ENCODE measurements at places on chromosomes 16 and 17. TPM values are rescaled to one million over a fixed set of nuclear protein-coding genes. Genes with fewer than 3 reads are reported as not detected.

DNA sequence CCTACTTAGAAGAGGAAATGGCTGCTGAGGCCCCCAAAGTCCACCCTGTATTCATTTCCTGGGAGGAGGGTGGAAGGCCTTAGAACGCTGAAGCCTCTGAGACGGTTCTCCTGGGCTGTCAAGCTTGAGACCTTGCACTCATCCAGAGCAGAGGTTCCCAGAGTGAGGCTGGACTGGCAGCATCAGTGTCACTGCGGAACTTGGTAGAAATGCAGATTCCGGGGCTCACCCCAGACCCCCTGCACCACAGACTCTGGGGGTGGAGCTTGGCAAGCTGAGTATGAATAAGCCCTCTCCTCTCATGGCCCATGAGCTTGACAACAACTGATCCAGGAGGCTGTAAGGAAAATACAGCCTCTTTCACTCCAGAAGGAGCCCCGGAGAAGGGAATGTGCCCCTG, 218.3 kb downstream of the IRF8 start:
- no peak overlapping the region for H3K4me3 ChIP-seq
- DNase-seq, result no peak
- no peak overlapping the region for H3K27ac ChIP-seq
- H3K4me1 ChIP-seq, result no peaks in the 10 kb centered on the region
- H3K27me3 ChIP-seq, result no peaks in the 10 kb centered on the region
- no peaks in the 10 kb centered on the region for H3K36me3 ChIP-seq

GRCh38 chr16:23420011-23420410, 33.0 kb downstream of the COG7 start:
- peaks cover 36% of the 10 kb centered on the region for H3K36me3 ChIP-seq
- no peaks in the 10 kb centered on the region for H3K27me3 ChIP-seq
- DNase-seq, result no peak
- H3K27ac ChIP-seq, result no peak overlapping the region

DNA sequence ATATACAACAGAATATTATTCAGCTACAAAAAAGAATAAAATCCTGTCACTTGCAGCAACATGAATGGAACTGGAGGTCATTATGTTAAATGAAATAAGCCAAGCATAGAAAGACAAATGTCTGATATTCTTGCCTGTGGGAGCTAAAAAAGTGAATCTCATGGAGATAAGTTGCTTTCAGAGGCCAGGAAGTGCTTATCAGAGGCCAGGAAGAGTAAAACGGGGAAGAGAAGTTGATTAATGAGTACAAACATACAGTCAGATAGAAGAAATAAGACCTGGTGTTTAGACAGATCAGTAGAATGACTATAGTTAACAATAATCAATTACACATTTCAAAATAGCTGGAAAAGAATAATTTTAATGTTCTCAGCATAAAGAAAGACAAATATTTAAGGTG, 54.4 kb upstream of the CPHXL start:
- H3K27me3 ChIP-seq, result peaks cover 12% of the 10 kb centered on the region
- DNase-seq, result no peak
- no peak overlapping the region for H3K4me3 ChIP-seq
- H3K27ac ChIP-seq, result no peak overlapping the region
- H3K36me3 ChIP-seq, result no peaks in the 10 kb centered on the region

SHCBP1 gene
- 1.0 TPM for total RNA-seq
